Endothelial cell of umbilical vein (primary cell): ENCODE measurements at places on chromosomes 6 and 20.

DNA sequence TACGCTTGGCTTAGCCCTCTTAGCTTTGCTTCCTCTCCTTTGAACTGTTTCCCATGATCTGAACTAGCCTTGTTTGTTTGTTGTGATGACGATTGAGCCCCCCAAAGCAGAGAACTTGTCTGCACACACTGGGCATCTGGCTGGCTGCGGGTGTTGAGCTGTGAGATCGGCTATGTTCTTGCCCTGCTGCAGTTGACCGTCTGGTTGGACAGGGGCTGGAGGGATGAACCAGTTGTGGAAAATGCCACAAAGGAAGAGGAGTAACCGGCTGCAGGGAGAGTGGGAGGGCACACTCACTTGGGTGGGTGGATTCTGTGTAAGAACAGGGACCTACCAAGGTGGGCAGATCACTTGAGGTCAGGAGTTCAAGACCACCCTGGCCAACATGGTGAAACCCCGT is 12.4 kb upstream of the RSPO4 start:
- H3K4me3 ChIP-seq, result no peak overlapping the region
- H3K27ac ChIP-seq, result no peak overlapping the region
- no peak for DNase-seq

- DNase-seq, result peak; percentile 90
- H3K4me3 ChIP-seq, result no peak overlapping the region
- H3K36me3 ChIP-seq, result no peaks in the 10 kb centered on the region
- H3K27ac ChIP-seq, result peak overlapping the region; percentile 66
- no peaks in the 10 kb centered on the region for H3K27me3 ChIP-seq
These were observed 377.7 kb downstream of the BTBD9 start for GRCh38 chr6:38262026-38262425.

GRCh38 chr6:45791211-45792168 is 224.2 kb downstream of the CLIC5 start:
- H3K27me3 ChIP-seq, result no peaks in the 10 kb centered on the region
- DNase-seq, result no peak
- no peak overlapping the region for H3K27ac ChIP-seq
- H3K36me3 ChIP-seq, result no peaks in the 10 kb centered on the region

- H3K4me1 ChIP-seq, result no peaks in the 10 kb centered on the region
- H3K27me3 ChIP-seq, result peaks cover 3% of the 10 kb centered on the region
- no peak within 1 kb of the TSS for H3K4me3 ChIP-seq
- H3K27ac ChIP-seq, result no peak within 1 kb of the TSS
- H3K36me3 ChIP-seq, result no peaks in the 10 kb centered on the region
- DNase-seq, result no peak
These were observed at the start of gene THEMIS for GRCh38 chr6:127900935-127901334. THEMIS (minus strand) TSS chr6:127901058; CDS start chr6:127900932, 126 bp downstream.

- no peaks in the 10 kb centered on the region for H3K27me3 ChIP-seq
- DNase-seq, result no peak
- no peak overlapping the region for H3K4me3 ChIP-seq
- no peaks in the 10 kb centered on the region for H3K36me3 ChIP-seq
- H3K4me1 ChIP-seq, result no peaks in the 10 kb centered on the region
These were observed 86.7 kb upstream of the F13A1 start for GRCh38 chr6:6407071-6407741.

DNA sequence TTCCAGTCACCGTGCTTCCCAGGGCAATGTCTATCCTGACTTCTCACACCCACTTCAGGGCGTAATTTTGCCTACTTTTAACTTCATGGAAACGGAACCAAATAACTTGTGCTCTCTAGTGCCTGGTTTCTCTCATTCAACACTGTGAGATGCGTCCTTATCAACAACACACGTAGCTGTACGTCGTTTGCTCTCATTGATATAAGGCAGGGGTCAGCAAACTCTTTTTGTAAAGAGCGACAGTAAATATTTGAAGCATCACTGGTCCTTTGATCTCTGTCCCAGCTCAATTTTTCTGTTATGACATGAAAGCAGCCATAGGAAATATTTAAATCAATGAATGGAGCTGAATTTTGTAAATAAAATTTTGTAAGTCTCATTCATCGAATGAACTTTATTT is 239.3 kb upstream of the KCNG1 start:
- H3K4me1 ChIP-seq, result no peaks in the 10 kb centered on the region
- no peaks in the 10 kb centered on the region for H3K36me3 ChIP-seq
- H3K4me3 ChIP-seq, result no peak overlapping the region
- H3K27me3 ChIP-seq, result peaks cover 2% of the 10 kb centered on the region

- DNase-seq, result peak; percentile 30
- no peak overlapping the region for H3K27ac ChIP-seq
- no peaks in the 10 kb centered on the region for H3K27me3 ChIP-seq
- H3K4me1 ChIP-seq, result peaks cover 18% of the 10 kb centered on the region
- no peak overlapping the region for H3K4me3 ChIP-seq
These were observed 10.9 kb upstream of the BMP5 start for GRCh38 chr6:55886185-55886836.

DNA sequence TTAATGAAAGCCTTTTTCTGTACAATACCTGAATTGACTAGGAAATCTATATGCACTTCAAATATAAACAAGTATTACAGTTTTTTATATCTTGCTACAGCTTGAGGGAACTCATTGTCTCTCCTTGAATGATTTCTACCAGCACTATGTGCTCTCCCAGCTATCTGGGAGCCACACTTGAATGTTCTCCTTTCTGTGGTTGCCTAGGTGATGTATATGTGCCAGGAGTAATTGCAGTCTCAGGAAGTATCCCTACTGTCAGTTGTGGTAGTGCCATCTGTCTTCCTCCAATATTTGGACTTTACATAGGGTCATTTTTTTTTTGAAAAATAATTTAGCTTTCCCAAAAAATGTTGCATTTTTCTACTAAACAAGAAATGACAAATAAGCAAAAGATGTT is 288.0 kb upstream of the PLCB4 start:
- H3K36me3 ChIP-seq, result peaks cover 1% of the 10 kb centered on the region
- DNase-seq, result no peak
- no peaks in the 10 kb centered on the region for H3K27me3 ChIP-seq
- H3K4me1 ChIP-seq, result no peaks in the 10 kb centered on the region
- H3K4me3 ChIP-seq, result no peak overlapping the region
- H3K27ac ChIP-seq, result no peak overlapping the region

DNA sequence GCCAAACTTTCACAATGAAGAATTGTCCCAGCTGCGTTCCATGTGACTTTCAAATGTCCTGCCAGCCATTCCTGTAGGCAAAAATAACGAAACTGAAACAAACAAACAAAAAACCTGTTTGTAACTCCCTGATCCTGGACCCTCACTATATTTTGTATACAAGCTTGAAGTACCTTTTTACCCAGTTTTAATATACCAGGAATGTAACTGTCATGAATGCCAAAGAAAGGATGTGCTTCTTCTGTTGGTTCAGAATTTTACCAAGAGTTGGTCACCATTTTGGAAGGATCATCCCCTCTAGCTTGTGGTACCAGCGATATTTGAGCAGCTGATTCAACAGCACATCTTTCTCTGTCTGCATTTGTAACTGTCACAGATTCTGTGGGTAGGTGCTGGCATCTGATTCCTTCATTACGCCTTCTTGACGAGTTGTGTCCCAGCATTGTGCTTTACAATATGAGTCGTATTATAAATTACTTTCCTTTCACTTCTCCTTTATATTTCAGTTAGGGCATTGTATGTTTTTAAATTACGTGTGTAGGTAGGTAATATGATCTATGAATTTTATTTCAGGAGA is 93.9 kb downstream of the DLGAP4 start:
- no peak for DNase-seq
- no peaks in the 10 kb centered on the region for H3K4me1 ChIP-seq
- no peak overlapping the region for H3K4me3 ChIP-seq
- H3K27ac ChIP-seq, result no peak overlapping the region

- no peak overlapping the region for H3K27ac ChIP-seq
- H3K36me3 ChIP-seq, result no peaks in the 10 kb centered on the region
- H3K27me3 ChIP-seq, result no peaks in the 10 kb centered on the region
- H3K4me3 ChIP-seq, result no peak overlapping the region
- DNase-seq, result no peak
These were observed 48.1 kb upstream of the SMLR1 start for GRCh38 chr6:130778946-130779657.

DNA sequence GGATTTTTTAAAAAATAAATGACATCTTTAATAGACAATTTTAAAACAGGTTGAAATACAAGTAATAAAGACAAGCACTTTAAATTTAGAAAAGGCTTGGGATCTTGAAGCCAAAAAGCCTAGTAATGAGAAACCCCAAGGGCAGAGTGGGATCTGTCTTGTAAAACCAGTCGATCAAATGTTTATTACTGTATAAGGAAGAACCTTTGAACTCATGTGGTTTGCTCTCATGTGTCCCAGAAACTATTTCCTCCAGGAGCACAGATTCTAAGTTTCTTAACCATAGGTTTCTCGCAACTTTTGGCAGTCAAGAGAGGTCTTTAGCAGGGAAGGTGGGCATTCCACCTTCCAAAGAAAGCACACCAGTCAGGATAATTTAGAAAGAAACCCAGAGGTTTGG is 541.7 kb upstream of the BTBD3 start:
- H3K4me3 ChIP-seq, result no peak overlapping the region
- H3K4me1 ChIP-seq, result no peaks in the 10 kb centered on the region
- no peaks in the 10 kb centered on the region for H3K27me3 ChIP-seq

GRCh38 chr20:5085380-5085779 is 34.4 kb downstream of the PCNA start:
- no peaks in the 10 kb centered on the region for H3K27me3 ChIP-seq
- H3K4me3 ChIP-seq, result no peak overlapping the region
- no peak overlapping the region for H3K27ac ChIP-seq
- H3K36me3 ChIP-seq, result no peaks in the 10 kb centered on the region
- H3K4me1 ChIP-seq, result peaks cover 8% of the 10 kb centered on the region
